ENCODE measurements at places on chromosomes 16 and 17.

DNA sequence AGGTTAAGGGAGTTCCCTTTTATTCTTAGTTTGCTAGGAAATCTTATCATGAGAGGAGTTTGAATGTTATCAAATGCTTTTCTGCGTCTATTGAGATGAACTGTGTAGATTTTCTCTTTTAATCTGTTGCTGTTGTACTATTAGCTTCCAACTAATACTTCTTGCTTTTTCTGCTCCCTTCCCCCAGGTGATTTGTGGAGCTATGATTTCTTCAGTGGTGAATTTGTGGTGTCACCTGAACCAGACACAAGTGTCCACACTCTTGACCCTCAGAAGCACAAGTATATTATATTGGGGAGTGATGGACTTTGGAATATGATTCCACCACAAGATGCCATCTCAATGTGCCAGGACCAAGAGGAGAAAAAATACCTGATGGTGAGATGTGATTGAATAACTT lies 29.9 kb upstream of the BCAS3 start:
- DNase-seq = no peak

DNA sequence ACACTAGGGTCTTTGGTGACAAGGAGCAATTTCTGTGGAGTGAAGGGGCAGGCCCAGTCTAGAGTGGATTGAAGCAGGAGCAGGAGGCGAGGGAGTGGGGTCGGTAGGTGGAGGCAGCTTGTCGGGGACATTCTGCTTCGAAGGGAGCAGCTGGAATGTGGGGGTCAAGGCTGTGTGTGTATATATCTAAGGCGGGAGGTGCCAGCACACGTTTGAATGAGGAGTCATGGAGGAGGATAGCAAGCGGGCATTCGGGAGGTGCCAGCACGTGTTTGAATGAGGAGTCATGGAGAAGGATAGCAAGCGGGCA lies 17.7 kb downstream of the NT5M start:
- DNase-seq = no peak

- DNase-seq = no peak
Observed at GRCh38 chr17:77628035-77628434, 330.5 kb upstream of the TNRC6C start.

DNA sequence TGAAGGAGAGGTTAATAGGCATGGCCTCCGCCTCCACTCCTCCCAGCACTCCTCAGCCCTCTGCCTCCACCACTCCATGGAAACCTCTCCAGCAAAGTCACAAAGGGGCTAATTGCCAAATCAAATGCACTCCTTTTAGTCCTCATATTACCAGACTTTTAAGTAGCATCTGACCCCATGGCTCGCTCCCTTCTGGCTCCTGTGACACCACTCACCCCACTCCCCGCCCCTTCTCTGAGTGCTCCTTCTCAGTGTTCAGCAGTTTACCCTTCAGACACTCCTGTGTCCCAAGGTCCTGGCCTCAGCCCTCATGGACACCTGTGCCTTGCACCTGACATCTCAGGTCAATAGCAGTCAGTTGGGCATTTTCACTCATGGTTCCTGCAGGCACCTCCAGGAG lies 243.5 kb upstream of the CCL2 start:
- DNase-seq = no peak

DNA sequence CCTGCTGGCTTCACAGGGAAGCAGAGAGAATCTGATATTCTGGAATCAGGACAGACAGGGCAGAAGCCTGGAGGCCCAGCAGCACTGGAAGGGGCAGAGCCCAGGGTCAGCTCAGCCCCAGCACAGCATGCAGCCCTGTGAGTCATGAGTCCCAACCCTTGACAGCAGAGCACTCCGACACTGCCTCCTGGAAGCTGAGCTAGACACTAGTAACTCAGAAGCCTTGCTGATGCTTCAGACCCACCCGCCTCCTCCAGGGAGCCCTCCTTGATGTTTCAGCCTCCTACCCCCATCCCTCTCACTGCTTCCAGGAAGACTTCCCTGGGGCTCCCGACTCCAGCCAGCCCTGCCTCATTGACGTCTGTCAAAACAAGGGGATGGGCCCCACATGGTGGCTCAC lies 6.9 kb downstream of the CAMKK1 start:
- no peak for DNase-seq

GRCh38 chr17:49890077-49890821 lies 42.4 kb upstream of the TAC4 start:
- DNase-seq = no peak

- DNase-seq = no peak
Observed at GRCh38 chr16:84844049-84844350, 24.2 kb downstream of the CRISPLD2 start.

DNA sequence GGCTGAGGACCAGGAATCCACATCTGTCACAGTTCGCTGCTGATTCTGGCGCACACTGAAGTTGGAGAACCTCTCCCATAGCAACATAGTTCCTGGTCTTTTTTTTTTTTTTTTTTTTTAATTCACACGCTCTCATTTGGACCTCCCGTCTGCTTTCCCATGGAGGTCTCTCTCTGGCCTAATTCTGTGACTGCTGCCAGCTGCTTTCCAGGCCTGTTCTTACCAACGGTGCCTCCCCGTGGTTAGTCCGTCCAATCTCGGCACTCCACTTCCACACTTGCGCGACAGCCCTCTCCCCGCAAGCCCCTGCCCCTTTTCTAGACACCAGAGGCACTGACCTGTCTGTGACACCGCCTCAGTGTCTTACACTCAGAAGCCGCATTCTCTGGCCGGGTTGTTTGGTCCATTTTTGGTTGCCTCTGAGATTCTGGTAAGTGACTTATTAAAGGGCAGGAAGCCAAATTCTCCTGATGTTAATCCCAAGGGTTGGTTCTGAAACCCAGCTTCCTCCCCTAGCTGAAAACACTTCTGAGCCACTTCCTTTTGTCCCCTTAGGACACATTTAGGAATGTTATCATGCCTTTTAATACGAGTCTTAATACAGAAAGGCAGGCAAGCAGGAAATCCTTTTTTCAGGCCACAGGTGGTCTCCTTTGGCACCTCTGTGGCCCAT lies 1.1 kb upstream of the AKTIP start:
- no peak for DNase-seq

GRCh38 chr16:82793528-82794245 lies 166.9 kb downstream of the CDH13 start:
- DNase-seq = no peak

DNA sequence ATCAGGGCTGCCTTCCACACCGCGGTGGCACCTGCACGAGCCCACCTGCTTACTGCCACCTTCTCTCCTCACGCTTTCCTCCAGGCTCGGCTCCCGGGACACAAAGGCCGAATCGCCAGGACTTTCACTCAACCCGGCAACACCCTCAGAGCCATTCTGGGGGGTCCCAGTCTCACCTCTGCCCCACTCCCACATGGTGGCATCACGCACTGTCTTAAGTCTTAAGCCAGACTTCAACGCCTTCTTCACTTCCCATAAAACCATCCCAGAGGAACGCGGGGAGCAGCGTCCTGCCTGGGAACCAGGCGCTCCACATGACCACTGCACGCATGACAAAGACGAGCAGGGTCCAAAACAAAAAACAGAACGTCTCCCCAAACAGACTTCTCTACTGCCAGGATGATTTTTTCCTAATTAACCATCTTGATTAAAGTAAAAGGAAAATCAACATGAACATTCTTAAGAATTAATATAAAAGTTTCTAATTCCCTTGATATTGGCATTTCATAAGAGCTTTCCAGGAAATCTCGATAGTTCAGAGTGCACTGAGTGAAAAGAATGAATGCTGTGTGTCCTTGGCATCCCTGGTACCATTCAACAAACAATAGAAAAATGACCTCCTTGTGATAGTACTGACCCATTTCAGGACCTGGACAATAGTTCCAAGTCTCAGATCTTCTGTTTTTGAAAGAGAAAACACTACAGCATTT lies 2.6 kb downstream of the CANT1 start:
- DNase-seq = no peak

- DNase-seq = no peak
Observed at GRCh38 chr17:56610321-56610720, 16.8 kb downstream of the NOG start.

GRCh38 chr17:80295146-80295545 lies 34.5 kb downstream of the RNF213 start:
- no peak for DNase-seq

- DNase-seq = no peak
Observed at GRCh38 chr17:27519550-27519949, 63.3 kb downstream of the KSR1 start.

- DNase-seq = no peak
Observed at GRCh38 chr16:66422366-66422765, 4.7 kb upstream of the BEAN1 start.
